ENCODE measurements at places on chromosomes 5 and 9.

DNA sequence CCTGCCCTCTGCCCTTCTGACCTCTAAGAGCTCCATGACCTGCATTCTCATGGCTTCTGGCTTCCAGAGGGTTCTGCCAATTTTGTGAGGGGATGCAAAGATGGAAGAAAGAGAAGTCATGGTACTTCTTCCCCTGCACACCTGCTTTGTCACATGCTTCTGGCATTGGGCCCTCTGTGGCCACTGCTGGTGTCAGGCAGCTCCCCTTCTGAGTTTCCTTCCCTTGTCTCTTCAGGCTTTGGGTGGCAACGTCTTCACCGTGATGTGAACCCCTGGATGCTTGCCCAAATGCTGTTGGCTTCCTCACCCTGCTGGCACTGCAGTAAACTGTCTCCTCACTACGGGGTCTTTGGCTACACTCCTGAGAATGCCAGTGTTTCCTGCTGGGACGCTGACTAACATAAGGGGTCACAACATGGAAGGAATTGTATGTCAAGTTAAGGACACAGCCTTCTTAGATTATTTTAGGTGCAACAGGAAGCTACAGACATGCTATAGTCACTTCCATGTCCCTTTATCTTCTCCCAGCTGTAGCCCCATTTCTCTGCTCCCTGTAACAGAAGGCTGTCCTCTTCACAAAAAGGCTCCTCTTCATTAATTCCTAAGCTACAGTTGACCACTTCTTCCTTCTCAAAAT lies 8.9 kb upstream of the CLINT1 start:
- DNase-seq, result no peak

GRCh38 chr5:138874771-138875551 lies at the start of gene LRRTM2:
LRRTM2 (minus strand) TSS chr5:138875335; CDS start chr5:138874911, 424 bp downstream.
- no peak for DNase-seq

GRCh38 chr5:56264417-56265025 lies 31.4 kb upstream of the ANKRD55 start:
- DNase-seq, result no peak

DNA sequence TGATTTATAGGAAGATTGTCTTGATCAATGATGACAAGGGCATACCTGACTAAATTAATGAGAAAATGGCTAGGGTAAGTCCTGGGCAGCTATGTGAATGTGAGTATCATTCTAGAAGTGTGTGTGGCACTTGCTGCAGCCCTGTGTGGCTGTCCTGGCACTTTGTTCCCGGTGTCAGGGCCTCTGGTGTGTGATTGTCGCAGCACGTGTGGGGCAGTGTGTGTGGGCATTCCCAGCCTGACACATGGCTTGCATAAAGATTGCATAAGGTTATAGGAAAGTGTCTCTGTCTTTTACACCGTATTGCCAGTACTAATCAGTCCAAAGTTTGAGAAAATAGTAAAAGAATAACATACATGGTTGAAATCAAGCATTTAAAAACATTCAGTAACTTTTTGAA lies 74.4 kb downstream of the TRIO start:
- DNase-seq, result no peak

DNA sequence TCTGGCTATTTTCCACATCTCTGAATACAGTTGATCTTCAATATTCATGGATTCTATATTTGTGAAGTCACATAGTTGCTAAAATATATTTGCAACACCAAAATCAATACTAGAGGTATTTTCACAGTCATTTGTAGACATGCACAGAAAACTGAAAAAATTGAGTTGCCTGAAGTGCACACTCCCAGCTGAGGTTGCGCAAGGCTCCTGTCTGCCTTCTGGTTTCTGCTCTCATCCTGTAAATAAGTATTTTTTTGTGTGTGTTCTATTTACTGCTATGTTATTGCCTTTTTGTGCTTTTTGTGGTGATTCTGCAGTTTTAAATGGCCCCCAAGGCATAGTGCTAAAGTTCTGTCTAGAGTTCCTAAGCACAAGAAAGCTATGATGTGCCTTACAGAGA lies 371.1 kb upstream of the GRAMD2B start:
- no peak for DNase-seq

GRCh38 chr5:144582066-144582465 lies 411.4 kb downstream of the KCTD16 start:
- no peak for DNase-seq

DNA sequence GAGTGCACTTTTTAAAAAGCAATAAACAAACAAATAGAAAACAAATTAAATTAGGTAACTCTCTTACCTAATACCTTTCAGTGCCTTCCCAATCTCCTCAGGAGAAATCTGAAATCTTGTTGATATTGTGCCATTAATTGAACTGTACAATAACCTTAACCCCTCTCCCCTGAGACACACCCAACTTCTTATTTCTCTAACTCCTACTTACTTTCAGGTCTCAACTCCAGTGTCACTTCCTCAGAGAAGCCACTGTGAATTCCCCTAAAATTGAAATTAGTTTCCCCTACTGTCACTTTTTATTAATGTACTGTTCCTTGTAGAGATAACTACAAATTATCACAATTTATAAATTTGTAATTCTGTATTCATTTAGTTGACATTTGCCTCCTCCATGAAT lies 295.3 kb upstream of the TNC start:
- no peak for DNase-seq

GRCh38 chr5:53827211-53827651 lies 266.8 kb downstream of the NDUFS4 start:
- no peak for DNase-seq

- no peak for DNase-seq
Measured at GRCh38 chr9:27540502-27540901, 10.9 kb upstream of the MOB3B start.

DNA sequence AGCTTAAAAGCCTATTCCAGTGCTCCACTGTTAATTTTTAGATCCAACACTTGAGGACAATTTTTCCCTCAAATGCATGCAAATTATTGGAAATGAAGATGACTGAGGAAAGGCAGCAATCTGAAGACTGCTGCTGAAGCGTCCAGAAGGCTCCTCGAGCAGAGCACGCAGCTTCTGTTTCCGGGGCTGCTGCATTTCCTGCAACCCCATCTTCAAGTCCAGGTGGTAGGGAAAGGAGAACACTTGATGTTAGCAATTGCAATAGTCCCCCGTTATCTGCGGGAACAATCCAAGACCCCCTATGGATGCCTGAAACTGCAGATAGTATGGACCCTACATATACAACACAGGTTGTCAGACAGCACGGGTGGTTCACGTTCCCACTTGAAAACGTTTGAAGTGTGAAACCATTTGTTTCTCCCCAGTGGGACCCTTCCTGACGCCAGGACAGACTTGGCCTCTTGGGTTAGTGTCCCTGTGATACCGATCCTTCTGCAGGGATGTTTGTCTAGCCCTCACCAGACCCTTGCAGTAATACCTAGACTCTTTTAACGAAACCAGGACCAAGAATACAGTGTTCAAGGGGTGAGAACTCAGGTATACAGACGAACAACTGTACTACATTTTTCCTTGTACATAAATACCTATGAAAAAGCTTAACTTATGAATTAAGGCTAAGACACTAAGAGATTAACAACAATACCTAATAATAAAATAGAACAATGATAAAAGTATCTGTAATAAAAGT lies 152.3 kb downstream of the HSD17B3 start:
- DNase-seq, result no peak

GRCh38 chr5:167381457-167381856 lies 910.0 kb upstream of the WWC1 start:
- no peak for DNase-seq

DNA sequence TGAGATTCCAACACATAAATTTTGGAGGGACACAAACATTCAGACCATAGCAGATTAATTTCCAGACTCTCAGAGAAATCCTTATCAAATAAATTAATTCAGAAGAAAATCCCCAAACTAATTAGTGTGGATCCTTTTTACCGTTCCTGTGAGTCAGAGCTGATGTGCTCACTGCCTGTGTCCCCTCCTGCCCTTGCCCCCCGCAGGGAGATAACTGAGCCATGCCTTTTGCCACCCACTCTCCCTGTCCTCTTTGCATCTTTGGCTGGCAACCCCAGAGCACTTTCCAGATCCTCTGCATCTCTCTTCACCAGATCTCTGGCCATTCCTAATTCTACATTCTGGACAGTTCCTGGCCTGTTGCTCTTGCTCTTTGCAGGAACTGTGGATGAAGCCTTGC lies 135.4 kb upstream of the MAP1B start:
- no peak for DNase-seq

DNA sequence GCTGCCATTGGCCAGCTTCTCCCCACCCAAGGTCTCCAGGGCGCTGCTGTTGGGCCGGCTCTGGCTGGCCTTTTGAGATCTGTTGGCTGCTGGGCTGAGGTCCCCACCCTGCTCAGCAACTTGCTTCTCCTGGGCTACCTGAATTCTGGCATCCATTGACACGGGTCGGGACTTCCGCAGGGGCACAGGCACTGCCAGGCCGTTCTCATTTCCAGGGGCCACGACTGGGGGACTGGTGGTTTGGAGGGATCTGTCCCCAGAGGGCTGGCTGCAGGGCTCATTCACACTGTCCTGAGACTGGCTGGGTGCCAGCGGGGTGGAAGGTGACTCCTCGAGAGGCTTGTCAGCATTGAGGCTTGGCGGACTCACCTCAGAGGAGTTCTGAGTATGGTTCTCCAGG lies 87.1 kb upstream of the FBXW11 start:
- DNase-seq, result no peak

DNA sequence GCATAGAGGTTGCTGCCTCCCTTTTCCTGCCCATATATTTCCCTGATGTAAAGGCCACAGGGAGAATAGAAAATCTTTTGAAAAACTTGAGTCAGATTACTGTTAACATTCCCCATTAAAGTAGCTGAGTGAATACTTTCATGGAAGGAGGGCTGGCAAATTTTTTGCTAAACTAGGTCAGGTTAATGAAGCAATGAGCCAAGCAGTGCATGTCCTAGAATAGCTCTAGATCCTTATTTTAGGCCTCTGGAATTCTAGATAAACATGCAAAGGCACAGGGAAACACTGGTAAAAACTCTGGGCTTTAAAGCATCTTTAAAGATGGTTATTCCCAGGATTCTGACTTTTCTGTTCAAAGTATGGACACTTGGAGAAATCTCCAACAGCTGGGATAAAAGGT lies 27.9 kb downstream of the TTC1 start:
- no peak for DNase-seq

DNA sequence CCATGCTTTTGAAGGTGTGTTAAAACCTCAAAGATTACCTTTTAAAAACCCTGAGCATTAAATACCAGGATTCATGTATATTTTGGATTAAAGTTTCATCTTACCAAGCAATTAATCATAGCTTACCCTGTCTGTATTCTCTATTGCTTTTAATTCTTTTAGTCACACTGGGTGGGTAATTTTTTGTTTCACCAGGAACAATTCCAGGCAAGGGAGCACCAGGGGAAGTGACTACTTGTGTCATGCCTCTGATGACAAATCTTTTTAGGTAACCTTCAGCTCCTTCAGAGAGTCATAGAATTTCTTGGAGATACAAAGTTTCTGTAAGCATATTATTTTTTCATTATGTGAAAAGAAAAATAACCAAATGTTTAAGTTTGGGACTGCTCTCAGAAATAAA lies 33.4 kb upstream of the ANXA1 start:
- DNase-seq, result no peak

GRCh38 chr9:124349675-124350493 lies 65.4 kb downstream of the PSMB7 start:
- DNase-seq, result no peak

DNA sequence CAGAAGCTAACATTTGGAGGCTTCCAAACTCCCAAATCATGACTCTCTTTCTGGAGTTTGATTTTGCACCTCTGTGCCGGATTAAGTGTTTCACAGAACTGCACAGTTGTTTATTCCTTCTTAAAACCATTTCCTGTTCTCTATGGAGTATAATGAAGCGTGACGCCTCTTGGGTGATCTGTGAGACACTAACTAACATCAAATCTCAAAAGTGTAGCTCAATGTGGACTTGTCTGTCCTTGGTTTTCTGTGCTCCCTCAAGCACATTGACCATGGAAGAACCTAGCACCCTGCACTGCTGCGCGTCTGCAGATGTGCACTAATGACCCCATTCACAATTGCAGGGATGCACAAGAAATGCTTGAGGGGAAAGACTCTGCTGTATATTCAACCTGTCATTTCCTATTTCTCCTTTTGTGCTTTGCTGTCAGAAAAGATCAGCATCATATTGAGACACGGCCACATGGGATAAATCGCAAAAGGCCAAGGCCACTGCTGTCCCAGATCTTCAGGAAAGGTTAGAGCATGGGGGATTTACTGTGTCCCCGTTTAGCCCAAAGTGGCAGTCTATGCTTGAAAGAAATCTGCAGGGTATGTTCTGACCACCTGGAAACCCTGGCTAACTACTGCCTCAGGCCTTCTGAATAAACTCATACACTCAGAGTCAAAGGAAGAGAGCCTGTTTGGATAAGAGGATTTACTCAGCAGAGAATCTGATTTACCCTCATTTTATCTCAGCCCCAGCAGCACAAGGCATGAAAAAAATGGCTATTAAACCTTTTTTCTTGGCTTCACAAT lies 109.6 kb downstream of the BAAT start:
- DNase-seq, result no peak

DNA sequence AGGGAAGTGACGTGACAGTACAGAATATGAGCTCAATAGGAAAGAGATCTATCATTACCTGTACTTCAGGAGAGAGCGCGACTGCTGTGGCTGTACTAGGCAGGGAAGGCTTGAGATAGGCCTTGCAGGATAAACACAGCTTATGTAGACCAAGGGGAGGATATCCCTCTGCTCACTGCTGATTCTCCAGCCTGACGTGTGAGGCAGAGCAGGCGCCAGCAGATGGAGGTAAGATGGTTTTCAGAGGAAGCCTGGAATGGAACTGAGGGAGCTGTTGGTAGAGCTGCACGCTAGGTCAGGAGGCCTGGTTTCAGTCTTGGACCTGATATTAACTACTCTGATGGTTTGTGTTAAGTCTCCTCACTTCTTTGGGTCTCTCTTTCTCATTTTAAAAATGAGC lies 291.4 kb downstream of the YTHDC2 start:
- DNase-seq, result no peak

DNA sequence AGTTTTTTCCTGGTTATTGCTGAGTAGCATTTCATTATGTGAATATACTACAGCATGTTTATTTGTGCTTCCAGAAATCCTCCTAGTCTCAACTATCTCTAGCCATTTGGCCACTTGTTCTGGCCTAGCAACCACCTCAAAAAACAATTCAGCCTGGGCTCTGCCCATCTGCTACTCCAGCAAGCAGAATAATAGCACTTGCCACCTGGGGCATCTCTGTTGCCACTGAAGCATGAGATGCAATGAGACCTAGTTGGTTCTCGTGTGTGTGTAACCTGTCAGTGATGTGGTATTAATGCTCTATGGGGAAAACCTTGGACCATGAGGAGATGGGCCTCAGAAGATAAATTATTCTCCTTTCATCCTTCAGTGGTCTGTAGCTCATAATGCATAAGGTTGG lies 129.5 kb downstream of the RNF180 start:
- DNase-seq, result no peak

Measured in DMS 273 treated with DMSO at 0.1 percent for 48 hours (cell line).